ENCODE measurements at places on chromosomes 7 and 10.

GRCh38 chr7:129493555-129493954 is 8.8 kb upstream of the SMKR1 start:
- DNase-seq, result no peak

DNA sequence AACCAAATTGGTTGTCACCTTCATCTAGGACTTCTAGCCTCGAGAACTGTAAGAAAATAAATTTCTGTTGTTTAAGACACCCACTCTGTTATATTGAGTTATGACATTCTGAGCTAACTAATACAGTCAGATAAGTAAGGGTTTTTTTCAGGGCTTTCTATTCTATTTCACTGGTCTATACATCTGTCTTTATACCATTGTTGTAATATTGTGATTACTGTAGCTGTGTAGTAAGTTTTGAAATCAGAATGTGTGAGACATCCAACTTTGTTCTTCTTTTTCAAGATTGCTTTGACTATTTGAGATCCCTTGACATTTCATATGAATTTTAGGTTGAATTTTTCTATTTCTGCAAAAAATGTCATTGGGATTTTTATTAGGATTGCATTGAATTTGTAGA is 7.5 kb downstream of the IFIT1 start:
- DNase-seq, result no peak

DNA sequence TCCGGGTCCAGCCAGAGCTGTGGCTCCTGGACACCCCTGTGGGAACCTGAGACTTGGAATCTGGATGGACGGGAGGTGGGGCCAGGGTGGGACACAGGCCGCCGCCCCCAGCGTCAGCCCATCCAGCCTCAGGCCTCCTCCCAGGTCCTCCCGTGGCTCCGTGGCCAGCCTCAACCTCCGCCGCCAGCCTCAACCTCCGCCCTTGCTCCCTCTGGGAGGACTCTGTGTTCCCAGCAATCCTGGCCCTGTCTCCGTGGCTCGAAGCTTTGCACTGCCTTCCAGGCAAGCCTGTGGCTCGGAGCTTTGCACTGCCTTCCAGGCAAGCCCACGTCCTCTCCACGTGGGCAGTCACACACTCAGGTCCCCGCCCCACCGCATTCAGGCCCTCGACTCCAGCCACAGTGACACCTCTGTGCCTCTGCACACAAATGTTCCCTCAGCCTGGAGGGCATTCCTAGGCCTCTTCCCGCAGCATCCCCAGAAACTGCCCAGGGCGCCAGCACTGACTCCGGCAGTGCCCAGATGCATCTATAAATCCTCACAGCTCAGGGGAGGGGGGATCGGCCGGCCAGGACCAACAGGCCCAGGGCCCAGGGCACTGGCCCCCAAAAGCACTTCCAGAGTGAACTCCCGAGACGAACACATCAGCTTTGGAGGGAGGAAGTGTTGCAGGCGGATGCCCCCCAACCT is 44.7 kb upstream of the PDGFA start:
- no peak for DNase-seq

- no peak for DNase-seq
Observed at GRCh38 chr7:149732111-149732561, 41.3 kb downstream of the ZNF467 start.

All from NCI-H446 (cell line).